Suppressor macrophage treated with lipopolysaccharide for 1 hour (primary cell): ENCODE measurements at places on chromosomes 7 and 10.
A peak's percentile ranks its signal among the peaks of the same experiment; 100 is the strongest.

- peak; percentile 96 for DNase-seq
Observed at GRCh38 chr7:37031571-37032257, 307.4 kb upstream of the AOAH start.

DNA sequence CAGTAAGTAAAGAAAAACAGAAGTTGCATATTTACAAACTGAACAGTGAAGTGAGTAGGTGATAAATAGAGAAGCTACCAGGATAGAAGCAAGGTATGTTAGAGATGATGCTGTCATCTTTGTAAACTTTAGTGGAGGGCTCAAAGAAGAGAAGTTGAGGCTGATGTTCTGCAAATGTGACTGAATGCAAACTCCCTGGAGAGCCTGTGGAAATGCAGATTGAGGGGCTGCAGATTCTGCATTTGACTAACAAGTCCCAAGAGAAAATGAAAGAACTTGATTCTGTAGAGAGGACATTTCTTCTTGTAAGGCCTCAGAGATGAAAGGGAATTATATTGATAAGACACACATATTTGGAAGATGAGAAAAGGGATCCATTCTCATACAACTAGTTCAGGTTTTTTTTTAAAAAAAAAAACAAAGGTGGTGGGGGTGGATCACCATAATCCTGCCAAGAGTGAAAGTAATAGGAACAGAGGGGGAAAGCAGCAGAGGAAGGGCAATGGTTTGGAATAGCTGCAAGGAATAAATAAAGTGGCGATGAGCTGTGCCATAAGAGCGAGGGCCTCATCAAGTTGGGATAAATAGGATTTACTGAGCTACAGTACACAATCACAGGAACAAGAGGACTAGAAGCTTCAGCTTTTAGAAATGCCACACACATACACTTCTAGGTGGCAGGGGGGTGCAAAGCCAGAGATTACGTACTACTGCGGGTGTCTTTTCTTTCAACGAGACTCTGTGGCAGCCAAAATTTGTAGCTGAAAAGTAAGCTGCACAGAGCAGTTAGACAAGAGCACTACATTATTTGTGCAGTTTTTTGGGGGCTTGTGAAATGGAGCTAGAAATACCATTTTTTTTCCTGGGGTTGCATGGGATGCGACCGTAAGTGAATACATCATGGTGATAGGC lies 778.5 kb downstream of the NRG3 start:
- DNase-seq = no peak

- DNase-seq = peak; percentile 82
Observed at GRCh38 chr10:69327463-69328379, 49.4 kb downstream of the HK1 start.

DNA sequence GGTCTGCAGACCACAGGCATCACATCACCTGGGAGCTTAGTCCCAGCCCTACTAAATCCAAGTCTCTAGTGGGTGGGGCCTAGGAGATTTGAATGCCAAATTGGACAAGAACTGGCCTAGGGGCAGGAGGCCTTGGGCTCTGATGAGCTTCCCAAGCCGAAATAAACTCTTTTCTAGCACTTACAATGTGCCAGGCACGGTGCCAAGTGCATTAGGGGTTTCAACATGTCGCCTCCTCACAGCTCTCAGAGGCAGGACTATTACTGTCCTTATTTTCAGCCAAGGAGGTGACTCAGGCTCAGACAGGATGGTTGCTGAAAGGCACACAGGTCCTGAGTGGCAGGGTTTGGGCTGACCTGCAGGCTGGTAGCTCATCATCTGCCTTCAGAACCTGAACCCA lies 9.2 kb upstream of the CPA1 start:
- no peak for DNase-seq

- DNase-seq = peak; percentile 72
Observed at GRCh38 chr7:5231811-5232484, 41.9 kb downstream of the WIPI2 start.

DNA sequence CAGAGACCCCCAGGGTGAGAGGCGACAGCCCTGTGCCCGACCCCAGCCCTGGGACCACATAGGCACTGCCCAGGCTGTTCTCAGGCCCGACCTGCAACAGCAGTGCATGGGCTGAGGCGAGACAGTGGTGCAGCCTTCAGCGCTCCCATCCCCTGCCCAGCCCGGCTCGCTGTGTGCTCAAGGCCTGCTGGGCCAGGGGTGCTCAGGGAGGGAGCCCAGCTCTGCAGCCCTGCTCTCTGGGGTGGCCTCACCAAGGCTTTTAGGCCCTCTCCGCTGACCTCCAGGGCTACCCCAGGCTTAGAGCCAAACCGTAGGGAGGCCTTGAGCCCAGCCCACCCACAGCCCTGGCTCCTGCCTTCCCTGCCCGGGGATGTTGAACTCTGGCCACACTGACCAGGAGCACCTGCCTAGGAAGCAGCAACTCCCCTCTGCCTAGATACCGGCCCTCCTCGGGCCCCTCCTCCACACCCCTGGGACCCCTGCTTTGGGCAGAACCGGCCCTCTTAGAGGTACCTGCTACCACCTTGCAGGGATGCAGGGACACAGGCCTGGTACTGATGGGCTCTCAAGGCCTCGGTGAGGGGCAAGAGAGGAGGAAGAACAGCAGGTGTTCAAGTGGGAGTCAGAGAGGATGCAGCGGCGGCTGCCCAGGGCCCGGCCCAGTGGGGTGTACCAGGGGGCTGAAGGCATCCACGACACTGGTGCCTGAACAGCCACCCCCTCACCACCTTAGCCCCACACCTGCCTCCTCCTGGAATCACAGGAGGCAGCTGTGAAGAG lies 231.5 kb downstream of the ELFN1 start:
- no peak for DNase-seq

DNA sequence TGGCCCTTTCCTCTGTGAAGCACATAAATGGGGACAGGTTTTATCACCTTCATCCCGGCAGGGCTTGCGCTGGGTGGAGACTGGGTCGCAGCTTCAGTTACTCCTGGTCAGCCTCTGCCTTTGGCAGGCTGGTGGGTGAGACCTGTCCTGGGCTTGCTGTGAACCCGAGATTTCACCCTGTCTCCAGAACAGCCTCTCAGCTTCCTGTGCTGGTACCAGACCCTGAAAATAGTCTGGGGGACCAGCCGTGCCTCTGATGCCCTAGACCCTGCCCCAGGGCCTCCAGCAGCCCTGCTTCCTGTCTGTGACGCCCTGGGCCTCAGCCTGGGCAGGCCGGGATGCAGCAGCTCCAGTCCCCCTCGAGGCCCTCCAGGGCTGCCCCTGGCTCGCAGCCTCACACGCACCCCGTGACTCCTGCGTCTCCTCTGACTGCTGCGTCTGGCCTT lies 13.2 kb upstream of the PWWP2B start:
- no peak for DNase-seq

DNA sequence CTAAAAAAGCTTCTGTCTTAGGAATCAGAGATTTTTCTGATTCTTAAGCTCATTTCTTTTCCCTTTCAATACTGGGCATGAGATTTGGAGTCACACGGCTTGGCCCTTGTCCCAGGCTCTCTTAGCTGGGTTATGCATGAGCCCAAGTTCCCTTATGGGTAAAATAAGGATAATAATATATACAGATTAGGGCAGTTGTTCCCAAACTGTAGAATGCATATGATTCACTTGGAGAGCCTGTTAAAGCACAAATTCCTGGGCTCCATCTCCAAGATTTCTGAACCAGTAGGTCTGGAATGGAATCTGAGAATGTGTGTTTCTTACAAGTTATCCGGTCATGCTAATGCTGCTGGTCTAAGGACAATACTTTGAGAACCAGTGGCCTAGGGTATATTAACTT lies 154.0 kb downstream of the REEP3 start:
- no peak for DNase-seq

DNA sequence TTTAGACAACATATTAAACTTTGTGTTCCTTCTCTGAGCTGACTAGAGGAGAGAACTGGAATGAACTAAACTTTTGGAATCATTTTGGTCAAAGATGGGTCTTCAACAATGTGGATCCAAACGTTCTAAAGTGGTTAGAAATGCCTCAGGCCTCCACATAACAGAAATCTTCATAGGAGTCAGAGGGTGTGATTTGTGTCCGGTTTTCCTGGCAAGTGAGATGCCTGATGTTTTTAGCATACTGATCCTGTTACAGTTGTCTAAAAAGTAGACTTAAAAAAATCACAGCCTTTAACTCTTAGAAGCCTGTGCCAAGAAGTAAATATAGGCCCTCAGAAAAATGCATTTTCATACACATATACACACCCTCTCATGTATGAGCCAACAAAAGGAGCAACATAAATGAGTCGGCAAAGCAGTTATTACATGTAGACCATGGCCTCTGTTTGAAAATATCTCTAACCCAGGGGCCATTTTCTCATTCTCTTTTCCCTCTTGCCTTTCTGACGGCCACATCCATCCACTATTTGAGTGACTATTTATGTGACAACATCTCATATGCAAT lies 64.5 kb downstream of the ST7 start:
- no peak for DNase-seq

DNA sequence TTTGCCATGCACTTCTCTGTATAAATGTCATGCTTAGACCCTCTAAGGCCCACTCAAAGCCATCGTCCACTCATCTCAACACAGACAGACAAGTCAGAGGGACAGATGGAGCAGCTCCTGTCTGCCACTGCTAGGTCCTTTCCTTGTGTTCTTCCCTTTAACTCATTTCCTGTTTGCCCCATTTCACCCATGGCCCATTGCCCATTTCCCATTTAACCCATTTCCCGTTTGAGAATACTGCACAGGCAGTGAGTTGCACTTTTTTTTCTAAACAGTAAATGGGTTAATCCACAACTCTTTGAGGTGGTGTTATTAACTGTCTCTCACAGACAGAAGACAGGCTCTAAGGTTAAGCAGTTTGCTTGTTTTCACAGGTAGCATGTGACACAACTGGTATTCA lies 179.3 kb downstream of the NPSR1 start:
- DNase-seq = no peak

DNA sequence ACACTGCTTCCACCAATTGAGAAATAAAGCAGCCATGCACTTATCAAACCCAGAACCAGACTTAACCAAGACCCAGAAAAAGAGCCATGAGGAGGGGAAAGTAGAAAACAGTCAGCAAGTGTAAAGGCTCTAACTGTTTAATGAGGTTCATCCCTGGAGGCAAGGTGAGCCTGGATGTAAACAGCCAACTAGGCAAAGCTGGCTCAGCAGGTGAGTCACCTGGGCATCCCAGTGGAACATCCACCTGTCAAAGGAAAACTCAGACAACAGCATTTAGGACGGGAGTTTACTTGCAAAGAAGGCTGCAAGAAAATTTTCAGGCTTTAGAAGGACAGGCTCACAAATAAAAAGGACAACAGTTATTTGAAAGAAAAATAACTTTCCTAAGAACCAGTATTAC lies 153.0 kb downstream of the SNX13 start:
- no peak for DNase-seq

DNA sequence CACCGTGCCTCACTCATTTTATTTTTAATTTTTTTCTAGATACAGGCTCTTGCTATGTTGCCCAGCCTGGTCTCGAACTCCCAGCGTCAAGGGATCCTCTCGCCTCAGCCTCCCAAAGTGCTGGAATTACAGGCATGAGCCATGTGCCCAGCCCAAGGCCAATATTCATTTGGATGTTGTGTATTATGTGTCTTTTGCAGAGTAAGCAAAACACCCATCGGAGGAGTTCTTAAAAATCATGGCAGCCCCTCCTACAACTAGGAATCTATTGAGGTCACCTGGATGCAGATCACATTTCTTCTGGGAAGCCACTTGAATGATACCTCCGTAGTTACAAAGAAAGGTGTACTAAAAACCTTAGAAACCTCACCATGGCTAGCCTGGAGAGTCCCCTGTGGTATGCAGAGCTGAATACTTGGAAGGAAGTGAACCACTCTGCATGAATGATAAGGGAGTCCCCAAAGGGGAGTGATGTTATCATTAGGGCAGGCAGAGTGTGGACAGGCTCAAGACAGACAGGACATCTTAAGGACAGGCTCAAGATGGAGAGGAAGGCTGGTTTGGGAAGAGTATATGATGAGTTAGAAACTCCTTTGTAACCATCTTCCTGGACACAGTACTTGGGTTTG lies 185.7 kb downstream of the TAX1BP1 start:
- DNase-seq = no peak

DNA sequence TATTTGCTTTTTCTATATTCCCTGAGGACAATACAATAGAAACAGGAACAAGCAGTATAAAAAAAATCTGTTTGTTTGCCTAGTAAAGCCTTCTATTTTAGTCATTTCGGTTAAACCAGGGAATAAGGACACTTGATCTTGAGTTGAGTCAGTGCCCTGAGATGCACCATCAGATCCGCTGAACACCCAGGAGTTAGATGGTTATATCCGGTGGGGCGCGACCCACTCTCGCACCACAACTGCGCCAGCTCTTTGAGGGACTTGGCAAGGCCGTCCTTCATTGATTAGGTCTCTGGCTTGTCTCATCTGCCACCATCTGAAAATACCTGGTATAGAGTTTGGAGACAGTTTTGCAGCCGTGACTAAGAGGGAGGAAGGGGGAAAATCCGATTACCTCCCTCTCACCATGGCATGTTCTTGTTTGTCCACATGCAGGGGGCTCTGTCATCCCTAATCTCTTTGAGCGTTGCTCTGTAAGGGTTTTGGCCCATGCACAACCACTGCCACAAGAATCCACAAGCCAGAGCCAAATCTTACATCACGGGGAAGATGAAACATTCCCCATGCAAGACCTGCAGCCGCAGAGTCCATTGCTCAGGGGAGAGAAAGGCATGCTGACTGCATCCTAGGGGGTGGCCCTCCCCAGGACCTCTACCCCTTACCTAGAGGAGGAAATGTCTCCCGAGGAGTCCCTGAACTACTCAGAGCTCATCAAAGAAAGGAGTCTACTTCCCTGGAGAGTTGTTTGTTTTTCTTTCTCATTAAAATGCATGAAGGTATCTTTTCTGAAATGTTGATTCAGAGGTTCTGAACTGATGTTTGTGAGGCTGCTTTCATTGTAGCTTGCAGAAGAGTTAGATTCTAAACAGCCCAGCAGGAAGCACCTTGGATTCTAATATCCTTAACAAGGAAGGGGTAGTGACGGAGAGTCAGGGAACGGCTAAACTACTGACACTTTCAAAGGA lies 101.6 kb upstream of the FAM171A1 start:
- DNase-seq = no peak

DNA sequence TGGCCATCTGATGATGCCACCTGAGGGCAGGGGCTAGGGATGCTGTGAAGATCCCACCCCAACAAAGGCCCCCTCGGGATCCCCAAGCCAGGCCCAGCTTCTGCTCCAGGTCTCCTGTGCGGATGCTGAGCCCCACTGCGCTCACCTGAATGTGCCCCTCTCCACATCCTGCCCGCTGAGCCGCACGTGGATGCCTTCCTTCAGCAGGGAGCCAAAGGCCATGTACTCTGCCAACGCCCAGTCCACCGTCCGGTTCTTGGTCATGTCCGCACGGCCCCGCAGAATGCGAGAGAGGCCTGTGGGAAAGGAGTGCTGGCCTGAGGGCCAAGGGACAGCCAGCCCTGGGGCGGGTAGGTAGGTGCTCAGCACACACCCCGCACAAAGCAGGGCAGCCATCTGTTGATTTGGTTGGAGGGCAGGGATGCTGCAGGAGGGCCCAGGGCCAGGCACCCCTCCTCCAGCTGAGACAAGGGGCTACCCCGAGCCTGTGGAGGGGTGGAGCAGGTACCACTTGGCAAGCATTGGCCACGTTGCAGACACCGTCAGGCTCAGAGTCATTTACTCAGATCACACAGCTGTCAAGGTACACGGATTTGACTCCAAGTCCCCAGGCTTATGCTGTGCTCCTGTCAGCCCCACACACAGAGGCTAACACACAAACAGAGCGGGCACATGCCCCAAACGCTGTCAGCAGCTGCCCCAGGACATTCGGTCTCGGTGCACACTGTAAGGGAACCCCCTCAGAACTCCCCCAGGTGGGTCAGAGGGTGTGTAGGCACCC lies 19.2 kb downstream of the OGDHL start:
- DNase-seq = no peak

GRCh38 chr7:141463986-141464385 lies 87.2 kb upstream of the AGK start:
- DNase-seq = no peak
